Stimulated activated CD8-positive, alpha-beta memory T cell treated with anti-CD3 and anti-CD28 coated beads, Interleukin-12 subunit alpha, Interleukin-12 subunit beta, amount 100 ng/mL, for 1 hour (primary cell): ENCODE measurements at places on chromosomes 3 and 15.

GRCh38 chr3:72678867-72679266 is 169.4 kb downstream of the SHQ1 start:
- DNase-seq = no peak

DNA sequence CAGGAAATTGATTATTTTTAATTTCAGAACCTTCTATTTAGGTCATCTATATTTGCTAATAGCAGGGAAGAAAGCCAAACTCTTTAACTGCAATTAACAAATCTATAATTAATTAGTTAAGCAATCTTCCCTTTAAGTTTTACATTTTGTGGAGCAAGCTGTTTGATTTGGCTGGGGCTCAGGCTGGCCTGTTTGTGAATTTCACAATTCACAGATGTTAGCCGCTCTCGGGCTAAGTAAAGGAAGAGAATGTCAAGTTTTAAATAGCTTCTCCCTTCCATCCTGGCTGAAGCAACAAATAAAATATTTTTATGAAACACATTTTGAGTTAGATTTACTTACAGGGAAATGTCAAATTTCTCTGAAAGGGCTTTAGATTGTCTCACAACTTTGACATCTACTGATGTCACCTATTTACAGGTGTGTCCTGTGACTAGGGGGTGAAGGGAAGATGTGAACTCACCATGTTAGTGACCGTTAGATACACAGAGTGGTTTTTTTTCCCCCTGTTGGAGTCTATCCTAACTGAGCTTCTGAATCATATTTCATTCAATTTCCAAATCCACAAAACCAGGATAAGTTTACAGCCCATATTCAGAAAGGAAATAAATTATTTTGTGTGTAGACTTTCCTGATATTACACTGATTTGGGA is 1.3 kb upstream of the TP63 start:
- DNase-seq = no peak

- no peak for DNase-seq
Observed at GRCh38 chr15:67090297-67091070, 25.1 kb downstream of the SMAD3 start.

DNA sequence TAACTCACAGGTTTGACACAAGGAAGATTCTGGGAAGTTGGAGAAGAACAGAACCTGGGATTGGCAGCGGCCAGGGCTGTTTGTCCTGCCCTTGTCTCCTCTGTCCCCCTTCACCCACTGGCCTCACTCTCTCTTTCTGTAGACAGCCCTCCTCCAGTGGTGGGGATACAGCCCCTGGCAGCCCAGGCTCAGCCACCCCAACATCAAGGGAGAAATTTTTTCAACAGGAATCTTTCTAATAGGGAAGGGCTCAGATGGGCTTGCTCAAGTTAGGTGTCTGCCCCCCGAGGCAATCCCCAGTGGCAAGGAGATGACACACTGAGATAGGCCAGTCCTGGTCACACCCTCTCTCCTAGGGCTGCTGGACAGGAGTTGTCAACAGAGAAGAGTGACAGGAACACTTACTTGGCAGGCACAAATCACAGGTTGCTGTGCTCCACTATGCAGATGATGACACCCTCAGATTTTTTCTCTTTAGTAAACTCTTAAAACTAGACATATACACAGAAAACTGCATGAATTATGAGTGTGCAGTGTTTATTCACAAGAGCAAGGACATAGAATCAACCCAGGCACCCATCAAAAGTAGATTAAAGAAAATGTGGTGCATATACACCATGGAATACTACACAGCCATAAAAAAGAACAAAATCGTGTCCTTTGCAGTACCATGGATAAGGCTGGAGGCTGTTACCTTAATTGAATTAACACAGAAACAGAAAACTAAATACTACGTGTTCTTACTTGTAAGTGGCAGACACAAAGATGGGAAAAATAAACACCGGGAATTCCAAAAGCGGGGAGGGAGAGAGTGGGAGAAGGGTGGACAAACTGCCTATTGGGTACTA is 36.3 kb downstream of the PLA2G4D start:
- no peak for DNase-seq

DNA sequence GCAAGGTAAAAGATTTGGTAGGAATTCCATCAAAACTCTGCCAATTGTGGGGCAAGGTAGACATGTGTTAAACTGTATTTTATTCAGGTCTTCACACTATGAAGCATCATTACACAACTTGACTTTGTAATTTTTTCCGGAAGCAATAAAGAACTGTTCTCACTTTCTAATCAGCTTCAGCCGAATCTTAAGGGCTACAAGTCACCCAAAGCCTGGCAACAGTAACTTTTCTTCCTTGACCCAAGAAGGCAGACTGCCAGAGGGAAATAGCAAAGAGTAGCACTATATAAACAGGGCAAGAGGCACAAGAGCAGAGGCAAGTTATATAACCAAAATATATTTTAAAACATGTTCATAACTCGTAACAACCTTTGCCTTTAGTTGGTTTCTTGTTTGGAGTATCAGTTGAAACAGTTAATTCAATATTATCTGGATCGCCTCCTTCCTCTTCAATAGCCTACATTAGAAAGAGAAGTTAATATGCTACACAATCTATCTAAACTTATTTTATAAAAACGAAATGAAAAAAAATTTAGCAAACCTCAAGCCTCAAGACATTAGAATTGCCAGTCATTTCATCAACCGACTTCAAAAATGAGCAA is 1.4 kb downstream of the SLTM start:
- no peak for DNase-seq

GRCh38 chr3:77142578-77142977 is 102.7 kb downstream of the ROBO2 start:
- no peak for DNase-seq

DNA sequence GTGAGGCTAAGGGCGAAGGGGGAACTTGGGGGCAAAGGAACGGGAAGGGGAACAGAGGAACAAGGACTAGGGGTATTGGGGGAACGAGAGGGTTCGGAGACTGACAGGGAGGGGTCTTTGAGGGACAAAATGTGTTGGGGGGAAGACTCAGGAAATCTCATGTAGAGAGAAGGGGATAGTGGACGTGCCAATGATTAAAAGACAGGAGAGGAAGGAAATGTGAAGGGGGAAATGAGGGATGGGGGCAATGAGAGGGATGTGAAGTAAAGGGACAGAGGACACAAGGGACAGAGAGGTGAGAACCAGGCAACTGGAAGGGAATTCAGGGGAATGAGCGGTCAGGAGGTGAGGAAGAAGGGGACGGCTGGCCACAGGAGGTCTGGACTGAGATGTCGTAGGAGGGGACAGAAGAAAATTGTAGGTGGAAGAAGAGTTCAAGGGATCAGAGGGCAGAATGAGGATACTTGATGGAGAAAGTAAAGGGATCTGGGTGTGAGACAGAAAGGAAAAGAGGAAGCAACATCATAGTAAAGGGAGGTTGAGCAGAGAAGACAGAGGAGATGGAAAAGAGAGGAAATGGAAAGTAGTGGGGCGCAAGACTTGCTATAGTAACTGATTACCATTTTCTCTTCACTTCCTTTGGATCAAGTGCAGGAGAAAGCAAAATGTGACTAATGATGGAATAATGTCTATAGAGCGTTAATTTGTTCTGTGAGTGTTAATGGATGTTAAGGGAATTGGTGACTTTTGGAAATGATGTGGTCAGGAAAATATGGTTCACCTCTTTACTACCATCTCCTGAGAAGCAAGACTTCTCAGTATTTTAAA is 749 bp downstream of the RAB8B start:
- DNase-seq = no peak

GRCh38 chr3:133747373-133747772 is 1.2 kb downstream of the TF start:
- DNase-seq = no peak

- DNase-seq = no peak
Observed at GRCh38 chr3:69741032-69741767, 1.9 kb downstream of the MITF start.

- DNase-seq = no peak
Observed at GRCh38 chr3:25901796-25902195, 111.9 kb downstream of the OXSM start.
